ELF-1 (cell line): ENCODE measurements at places on chromosomes 1 and 21.

- peak; percentile 34 for DNase-seq
These were observed 75.0 kb upstream of the COX20 start for GRCh38 chr1:244760471-244760870.

GRCh38 chr1:84208935-84209334, 64.9 kb downstream of the PRKACB start:
- no peak for DNase-seq

- DNase-seq: no peak
These were observed 30.2 kb downstream of the CHAF1B start for GRCh38 chr21:36415375-36415774.

- no peak for DNase-seq
These were observed 1.1 kb upstream of the SERBP1 start for GRCh38 chr1:67431156-67431765.

DNA sequence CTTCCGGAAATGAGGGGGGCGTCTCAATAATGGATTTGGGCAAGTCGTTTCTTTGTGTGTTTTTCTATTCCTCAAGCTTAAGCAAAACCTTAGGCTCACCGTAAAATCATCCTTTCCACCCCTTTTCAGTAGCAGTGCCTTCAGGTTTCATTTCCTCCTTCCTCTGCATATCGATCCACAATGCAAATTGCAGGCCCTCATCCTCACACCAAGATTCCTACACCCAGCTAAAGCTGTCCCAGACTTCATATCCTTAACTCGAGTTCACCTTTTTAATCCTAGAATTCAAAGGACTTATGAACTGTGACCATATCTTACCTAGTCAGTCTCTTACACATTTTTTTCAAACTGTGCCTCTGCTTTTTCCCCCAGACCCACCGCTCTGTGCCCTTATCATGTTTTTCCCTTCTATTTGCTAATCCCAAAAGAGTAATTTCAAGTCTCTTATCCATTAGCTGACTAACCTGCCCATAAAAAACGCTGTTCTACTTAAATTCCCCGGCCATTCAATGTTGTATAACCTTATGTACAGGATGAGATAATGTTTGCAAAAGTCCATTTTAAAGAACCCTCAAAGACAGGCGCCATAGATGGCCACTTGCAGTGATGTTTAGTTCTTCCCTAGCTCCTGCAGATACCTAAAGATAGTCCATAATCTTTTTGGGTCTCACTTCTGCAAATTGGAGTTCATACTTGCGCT, 1.5 kb downstream of the AKIRIN1 start:
- DNase-seq: no peak
